GM19239 (cell line): ENCODE measurements at places on chromosomes 2 and 18.

- no peak for DNase-seq
Measured at GRCh38 chr2:72130659-72131360, 16.9 kb downstream of the CYP26B1 start.

- DNase-seq: peak; percentile 54
Measured at GRCh38 chr2:203814661-203815540, 52.7 kb upstream of the CTLA4 start.

DNA sequence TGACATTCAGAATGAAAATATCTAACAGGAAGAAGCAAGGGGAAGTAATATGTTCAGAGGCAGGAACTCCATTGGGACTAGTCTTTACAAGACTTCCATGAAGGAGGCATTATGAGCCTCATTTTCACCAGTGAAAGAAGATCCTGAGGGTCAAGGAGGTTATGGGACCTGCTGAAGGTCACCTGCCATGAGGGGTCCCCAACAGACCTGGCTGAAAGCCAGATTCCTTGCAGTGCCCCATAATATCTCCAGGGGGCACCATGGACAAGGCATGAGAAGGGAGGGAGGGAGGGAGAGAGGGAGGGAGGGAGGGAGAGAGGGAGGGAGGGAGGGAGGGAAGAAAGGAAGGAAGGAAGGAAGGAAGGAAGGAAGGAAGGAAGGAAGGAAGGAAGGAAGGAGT lies 27.9 kb downstream of the XDH start:
- DNase-seq: no peak

DNA sequence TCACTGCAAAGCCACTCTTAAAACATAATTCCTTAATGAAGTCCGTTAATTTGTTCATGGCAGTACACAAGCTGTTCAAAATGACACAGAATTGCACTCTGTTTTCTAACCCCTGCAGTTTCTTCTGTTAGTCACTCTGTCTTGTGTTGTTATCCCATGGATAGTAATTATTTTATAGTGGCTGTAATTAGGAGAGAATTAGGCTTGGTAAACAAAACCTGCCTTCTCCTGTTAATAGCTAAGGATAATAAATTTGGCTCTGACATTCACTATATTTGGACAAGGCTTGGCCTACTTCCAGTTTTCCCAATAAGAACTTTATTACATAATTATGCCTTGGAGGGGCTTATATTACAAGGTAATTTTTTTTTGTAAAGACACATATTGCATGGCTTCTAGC lies 330.3 kb upstream of the FIGN start:
- DNase-seq: no peak

GRCh38 chr2:12755384-12755783 lies 38.6 kb downstream of the TRIB2 start:
- DNase-seq: no peak

DNA sequence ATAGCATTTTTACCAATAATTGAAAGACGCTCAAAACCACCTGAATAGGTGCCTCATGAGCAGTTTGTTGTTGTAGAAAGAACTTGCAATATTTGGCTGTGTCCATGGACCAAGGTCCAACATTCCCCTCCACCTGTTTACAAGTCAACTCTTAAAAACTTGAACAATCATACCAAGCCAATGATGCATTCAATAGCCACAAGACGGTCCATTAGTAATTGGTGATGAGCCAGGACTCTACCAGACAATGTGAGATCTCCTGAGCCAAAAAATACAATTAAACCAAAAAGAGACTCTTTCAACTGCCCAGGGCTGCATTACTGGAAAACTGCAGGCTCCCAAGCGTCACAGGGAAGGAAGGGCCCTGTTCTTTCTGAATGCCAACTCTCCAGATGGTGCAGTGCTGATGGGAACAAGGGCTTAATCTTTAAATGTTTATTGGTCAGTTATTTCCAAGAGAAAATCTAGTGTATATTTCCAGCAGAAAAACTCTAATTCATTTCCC lies 118.8 kb upstream of the EPB41L3 start:
- DNase-seq: no peak

- DNase-seq: no peak
Measured at GRCh38 chr2:56266761-56267414, 83.1 kb downstream of the CCDC85A start.

- no peak for DNase-seq
Measured at GRCh38 chr2:134522496-134523455, 196.0 kb downstream of the TMEM163 start.

DNA sequence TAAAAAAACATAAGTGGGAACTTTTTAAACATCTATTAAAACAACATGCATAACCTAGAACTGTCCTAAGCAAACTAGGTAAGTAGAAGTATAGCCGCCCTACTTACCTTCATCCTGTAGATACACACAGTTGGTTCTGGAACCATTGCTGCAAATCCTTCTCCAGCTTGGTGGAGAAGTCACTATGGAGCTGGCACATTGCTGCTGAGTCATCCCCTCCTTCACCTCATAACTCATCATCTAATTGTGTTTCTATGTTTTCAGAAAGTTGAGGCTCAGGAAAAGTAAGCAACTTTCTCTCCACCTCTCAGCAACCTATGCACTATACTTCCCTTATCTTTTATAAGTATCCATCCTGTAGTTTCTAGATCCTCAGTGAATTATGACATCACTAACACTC lies 269.8 kb upstream of the MMADHC start:
- no peak for DNase-seq

DNA sequence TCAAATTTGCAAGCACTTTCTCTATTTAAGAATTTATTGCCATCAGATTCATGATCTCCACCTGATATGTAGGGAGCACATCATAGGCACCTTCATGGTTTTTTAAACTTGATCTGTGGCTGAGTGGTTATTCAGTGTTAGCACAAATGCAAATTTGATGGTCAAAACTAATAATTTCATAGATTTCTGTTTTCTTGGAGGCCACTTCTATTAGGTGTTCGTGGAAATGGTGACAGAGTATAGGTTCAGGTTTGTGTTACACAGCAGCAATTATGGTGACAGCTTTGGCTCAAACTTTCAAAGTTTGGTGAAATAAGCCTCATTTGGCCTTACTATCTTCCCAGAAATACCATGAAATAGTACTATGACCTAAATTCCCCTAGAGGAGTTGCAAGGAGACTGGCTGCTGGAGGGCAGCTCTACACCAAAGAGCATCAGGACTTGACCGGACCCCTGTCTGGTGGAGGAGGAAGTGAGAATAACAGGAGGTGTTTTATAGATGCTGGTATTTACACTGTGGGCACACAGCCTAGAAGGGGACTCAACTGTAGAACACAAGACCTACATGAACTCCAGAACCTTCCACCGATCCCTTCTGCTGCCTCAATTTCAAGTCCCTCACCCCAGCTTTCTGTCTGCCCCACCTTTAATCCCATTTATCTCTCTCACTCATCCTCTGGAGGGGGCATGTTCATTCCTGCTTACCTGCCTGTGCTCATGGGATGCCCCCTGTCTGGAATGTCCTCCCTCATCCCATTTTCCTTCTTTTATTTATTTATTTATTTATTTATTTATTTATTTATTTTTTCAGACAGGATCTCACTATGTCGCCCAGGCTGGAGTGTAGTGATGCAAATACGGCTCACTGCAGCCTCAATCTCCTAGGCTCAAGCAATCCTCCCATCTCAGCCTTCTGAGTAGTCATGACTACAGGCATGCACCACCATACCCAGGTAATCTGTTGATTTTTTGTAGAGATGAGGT lies 132.9 kb upstream of the SIX2 start:
- DNase-seq: no peak

- no peak for DNase-seq
Measured at GRCh38 chr2:7280790-7281189, 363.6 kb downstream of the RNF144A start.

GRCh38 chr2:197453914-197454398 lies 604 bp downstream of the COQ10B start:
- DNase-seq: peak; percentile 44

DNA sequence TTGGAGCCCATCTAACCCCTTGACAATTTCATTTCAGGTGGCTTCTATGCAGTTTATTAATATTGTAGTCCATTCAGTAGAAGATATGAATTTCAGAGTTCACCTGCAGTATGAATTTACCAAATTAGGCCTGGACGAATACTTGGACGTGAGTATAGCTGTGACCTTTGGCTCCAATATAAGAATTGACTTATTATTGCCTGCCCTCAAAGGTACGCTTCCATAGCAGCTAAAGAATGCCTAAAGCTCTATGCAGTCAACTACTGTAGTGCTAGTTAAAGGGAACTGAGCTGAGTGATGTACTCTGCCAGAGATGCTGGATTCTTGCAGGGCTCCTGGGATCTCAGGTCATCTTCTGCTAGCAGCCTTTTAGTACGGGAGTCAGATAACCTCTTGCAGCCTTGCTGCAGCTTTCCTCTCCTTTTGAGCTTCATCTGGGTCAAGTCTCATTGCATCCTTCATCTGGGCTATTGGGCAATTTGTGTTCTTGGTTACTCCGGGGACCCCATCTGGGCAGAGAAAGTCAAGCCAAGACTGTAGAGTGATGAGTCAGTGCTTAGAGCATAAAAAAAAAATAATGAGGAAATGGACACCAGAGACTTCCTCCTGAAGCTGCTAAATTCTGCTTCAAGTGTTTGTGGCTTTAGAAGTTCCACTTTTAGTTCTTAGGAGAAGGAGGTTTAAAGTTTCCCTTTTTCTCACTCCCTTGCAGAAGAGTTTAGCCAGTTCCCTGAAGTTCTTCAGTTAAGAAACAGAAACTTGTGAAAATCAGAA lies 105.6 kb downstream of the PRPF40A start:
- peak; percentile 23 for DNase-seq

DNA sequence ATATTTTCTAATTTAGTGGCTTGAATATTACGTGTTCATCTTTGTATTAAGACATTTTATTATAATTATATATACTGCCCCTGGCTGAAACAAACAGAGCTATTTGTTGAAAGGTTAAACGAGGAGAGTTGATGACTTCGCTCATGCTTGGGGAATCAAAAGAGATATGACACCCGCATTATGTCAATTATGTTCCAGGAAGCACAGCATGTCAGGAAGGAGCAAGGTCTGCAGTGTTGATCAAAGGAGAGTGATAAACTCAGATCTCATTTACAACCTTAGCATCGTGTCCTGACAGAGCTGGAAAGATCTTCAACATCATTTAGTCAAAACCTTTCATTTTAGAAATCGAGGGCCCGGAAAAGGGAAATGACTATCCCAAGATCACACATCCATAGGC lies 510.1 kb downstream of the TDRD15 start:
- DNase-seq: no peak

- DNase-seq: peak; percentile 63
Measured at GRCh38 chr18:48161191-48161910, 230.9 kb upstream of the SMAD2 start.

GRCh38 chr2:142112757-142113221 lies 18.0 kb downstream of the LRP1B start:
- no peak for DNase-seq

DNA sequence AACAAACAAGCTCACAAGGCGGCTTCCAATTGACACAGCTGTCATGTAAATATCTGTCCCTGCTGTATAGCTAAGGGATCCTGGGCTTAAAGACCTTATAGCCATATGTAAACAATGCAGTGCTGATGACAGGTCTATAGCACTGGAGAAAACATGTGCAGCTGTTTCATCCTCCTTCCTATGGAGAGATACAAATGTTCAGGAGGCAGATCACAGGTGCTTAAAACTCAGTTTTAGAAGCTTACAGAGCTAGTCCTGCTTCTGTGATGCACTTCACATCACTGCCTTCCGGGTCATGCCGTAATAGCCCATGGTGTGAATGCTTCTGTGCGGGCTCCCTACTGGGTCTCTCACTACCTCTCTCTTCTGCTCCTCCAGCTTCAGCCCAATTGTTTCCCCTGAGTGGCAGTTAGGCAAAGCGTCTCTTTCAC lies 262.4 kb upstream of the CHST9 start:
- DNase-seq: no peak

- DNase-seq: no peak
Measured at GRCh38 chr2:100980046-100980445, 22.0 kb upstream of the RPL31 start.

DNA sequence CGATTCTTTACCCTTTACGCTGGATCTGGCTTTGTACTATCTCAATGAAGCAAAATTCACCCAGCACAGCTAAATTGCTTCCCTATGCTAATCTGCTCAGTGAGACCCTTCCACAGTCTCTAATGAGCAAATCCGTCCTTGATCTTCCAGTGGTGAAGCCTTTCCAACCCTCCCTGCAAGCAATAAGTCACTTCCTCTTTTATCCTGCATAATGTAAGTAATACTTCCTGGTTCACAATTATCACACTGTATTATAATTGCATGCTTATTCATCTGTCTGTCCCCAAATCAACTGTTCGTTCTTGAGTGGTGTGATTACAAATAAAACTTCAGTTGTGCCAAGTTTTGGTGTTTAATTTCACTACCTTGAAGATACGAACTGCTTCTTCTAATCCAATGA lies 404.0 kb downstream of the ADCYAP1 start:
- no peak for DNase-seq

GRCh38 chr2:235937087-235937486 lies 231.1 kb downstream of the GBX2 start:
- no peak for DNase-seq

DNA sequence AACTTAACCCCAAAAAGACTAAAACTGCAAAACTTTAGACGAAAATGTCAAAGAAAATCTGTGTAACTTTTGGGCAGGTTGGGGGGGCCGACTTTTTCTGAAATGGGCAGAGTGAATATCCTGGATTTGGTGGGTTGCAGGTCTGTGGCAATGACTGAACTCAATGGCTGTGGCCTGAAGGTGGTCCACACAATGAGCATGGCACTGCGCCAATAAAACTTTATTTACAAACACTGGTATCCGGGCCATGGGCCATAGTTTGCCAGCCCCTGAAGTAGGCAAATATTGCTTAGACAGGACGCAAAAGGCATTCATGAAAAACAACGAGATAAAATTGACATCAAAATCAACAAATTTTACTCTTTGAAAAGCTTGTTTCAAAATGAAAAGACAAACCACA lies 66.2 kb downstream of the RTP5 start:
- no peak for DNase-seq

DNA sequence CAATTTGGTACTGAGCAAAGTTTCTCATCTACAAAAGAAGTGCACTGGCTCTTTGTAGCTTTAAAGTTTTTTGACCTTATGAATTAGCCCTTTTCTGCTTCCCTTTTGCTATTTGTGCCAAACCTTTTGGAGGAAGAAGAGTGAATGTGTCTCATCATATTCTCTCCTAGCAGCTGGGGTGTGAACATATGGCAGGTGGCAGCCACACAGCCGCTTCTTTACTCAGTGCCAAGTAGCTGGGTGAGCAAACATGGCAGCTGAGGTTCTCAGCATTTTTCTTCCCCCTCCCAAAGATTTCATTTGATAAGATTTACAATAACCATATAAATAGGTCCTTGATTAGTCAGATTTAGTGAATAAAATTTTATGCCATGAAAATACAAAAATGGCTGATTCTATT lies 46.7 kb upstream of the STK17B start:
- no peak for DNase-seq

- DNase-seq: no peak
Measured at GRCh38 chr2:221346411-221346810, 225.7 kb downstream of the EPHA4 start.

- no peak for DNase-seq
Measured at GRCh38 chr2:161400076-161400475, 16.0 kb upstream of the TBR1 start.

- no peak for DNase-seq
Measured at GRCh38 chr18:63258749-63259566, 60.6 kb downstream of the BCL2 start.
